ENCODE measurements at places on chromosomes 7 and 10.
A peak's percentile ranks its signal among the peaks of the same experiment; 100 is the strongest.

DNA sequence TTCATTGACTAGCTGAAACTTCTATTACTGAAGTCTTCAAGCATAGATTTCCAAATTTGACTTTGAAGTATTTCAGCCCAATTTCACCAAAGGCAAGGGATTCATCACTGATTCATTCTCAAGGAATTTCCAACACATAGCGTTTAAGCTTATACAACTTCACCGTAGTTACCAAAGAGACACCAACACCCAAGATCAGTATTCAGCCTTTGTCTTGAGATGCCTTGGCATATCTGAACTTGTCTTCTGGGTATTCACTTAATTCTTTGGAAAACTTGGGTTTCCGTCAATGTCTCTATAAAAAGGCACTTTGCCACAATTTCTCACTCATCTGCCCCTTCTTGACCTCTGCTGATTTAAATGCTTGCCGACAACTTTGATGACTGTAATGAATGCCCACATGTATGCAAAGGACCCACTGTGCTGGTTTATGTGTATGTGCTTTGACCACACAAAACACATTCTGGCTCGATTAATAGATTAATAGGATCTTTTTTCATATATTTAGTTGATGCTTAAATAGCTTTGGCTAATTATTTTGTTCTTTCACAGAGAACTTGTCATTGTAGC lies 49.6 kb downstream of the TES start:
- peak; percentile 68 for DNase-seq

DNA sequence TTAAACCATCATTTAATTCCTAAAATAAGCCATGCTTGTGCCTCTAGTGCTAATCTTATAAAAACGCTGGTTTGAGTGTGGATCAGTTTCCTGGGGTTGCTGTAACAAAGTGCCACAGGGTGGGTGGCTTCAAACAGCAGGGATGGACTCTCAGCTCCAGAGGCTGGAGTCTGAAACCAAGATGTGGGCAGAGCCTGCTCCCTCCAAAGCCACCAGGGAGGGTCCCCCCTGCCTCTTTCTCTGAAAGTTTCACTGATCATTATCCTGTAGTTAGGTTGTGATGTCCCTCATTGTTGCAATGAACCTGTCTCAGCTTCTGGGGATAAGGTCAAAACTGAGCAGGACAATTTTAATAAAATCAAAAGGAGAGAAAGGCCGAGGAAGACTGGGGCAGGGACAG lies 251.9 kb upstream of the TCERG1L start:
- DNase-seq = no peak

DNA sequence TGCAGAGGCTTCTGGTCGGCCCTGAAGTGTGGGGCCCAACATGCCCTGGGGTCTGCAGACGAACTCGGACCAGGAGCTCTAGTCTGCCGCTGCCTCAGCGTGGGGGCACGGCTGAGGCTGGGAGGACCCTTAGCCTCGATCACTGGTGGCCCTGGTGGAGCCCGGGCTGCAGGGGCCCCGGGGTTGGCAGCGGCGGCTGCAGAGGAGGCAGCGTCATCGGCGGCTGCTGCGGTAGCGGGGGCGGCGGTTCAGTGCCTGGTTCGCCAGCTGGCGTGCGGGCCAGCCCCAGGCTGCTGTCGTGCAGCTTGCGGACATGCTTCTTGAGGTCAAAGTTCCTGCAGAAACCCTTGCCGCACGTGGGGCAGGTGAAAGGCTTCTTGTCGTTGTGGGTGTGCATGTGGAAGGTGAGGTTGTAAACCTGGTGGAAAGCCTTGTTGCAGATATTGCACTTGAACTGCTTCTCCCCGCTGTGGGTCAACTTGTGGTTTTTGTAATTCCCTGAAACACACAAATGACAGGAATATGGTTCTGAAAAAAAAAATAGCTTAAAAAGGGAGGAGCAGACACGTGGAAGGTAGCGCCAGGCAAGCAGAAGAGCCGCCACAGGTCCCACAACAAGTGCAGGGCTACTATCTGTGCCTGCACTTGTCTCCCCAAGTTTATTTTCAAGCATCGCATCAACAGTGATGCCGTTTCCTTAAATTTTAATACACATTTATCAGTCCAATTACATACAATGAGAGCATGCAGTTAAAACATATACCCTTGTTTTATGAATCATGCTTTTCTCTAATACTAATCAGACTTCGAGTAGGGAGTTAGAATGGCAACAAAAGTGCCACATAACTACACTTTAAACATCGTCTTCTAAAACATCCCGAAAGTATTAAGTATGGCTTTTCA lies 2.4 kb downstream of the FEZF1 start:
- no peak for DNase-seq

DNA sequence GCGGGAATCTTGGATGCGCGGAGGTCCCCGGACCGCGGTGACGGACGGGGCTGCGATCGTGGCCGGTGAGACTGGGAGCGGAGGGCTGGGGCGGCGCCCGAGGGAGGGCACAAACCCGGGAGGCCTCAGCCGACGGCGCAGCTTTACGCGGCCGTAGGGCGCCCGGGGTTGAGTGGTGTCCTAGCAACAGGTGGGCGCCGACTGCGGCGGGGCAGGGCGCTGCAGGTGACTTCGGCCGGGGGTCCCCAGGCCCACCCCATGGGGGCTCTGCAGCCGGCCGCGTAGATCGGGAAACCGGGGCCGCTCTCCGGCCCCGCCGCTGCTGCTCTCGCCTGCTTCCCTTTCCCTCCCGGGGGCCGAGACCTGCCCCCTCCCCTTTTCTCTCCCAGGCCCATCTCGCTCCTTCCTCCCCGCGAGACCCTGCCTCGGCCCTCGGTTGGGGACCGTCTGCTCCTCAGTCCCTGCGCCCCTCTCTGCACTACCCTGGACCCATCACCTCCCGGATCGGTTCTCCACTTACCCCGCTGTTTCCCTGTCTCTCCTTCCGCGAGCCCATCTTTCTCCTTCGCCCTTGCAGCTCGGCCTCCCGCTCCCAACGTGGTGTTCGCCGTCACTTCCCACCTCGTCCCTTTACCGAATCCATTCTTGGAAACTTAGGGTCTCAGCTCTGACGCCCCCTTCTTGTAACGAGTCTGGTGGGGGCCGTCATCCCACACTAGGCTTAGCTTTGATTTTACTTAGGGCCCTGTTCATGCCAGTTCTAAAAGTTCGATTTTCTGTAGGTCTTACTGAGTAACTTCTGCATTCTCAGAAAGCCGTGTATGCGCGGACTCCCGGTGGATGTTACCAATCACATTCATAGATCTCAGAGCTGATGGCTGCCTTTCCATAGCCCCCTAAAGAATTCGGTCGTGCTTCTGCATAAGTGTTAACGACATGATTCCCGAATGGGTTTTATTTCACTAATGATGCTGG lies 18.5 kb upstream of the ACBD5 start:
- DNase-seq = peak; percentile 28

- no peak for DNase-seq
Measured at GRCh38 chr10:31025142-31025541, 6.5 kb downstream of the ZNF438 start.

GRCh38 chr10:32386623-32387260 lies 39.8 kb upstream of the EPC1 start:
- DNase-seq = no peak

DNA sequence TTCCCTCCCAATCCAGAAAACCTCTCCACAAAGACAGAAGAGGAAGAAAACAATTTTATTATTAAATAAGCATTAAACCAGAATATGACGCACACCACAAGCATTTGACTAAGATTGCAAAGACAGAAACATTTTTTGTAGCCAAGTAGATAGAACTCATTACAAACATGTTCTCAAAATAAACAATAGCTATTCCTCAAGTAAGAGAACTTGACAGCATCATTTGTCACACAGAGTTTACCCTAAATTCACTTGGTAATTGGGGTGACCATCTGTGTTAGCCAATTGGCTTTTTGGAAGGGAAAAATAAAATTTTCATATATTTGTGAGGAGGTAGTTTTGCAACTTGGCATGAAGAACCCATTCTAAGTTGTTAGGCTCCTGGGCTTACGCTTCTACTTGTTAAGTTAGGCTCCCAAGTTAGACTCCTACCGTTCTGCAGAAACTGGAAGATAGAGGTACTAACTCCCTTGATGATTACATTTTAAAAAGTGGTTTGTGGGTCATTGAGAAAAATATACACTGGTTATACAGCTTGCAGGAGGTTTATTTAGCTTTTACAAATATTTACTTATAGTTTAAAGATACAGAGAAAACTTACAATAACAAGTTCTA lies 618.6 kb upstream of the CNTNAP2 start:
- no peak for DNase-seq

DNA sequence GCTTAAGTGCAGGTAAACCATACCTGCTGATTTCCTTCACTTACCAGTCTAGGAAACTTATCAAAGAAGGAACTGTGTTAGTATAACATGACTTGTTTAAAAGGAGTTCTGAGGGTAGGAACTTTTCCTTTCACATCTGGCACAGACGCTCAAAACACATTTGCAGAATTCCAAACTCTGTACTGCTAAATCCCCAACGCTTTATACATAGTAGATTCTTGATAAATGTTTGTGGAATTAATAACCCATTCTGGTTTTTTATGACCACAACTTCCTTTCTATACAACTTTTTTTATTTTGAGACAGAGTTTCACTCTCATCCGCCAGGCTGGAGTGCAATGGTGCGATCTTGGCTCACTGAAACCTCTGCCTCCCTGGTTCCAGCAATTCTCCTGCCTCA lies 7.7 kb upstream of the TRUB1 start:
- DNase-seq = peak; percentile 11

GRCh38 chr7:151839451-151839921 lies 37.4 kb downstream of the PRKAG2 start:
- no peak for DNase-seq

GRCh38 chr10:30647089-30647488 lies 17.5 kb upstream of the LYZL2 start:
- no peak for DNase-seq

GRCh38 chr7:151729521-151729921 lies 147.4 kb downstream of the PRKAG2 start:
- no peak for DNase-seq

GRCh38 chr10:110226926-110227641 lies 19.7 kb downstream of the MXI1 start:
- peak; percentile 93 for DNase-seq

Data from GM03348 (cell line).